ENCODE measurements at places on chromosomes 1 and 21. TPM values are rescaled to one million over a fixed set of nuclear protein-coding genes. Genes with fewer than 3 reads are reported as not detected.

CTXND2 gene
- not detected for total RNA-seq

DNA sequence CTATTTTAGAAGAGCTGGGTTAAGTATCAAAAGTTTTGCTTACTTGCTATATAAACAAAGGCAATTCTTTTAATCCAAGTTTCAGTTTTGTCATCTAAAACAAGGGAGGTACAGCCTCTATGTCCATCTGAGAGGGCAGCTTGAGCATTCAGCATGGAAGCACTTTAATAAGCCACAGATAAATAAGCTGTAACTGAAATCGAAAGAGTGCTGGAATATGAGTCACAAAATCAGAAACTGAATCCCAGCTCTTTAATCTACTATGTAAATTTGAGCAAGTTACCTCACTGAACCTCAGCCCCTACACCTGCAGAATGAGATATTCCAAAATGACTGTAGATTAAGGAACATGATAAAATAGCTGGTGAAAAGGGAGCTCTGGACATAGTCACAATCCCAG, 80.0 kb upstream of the HP1BP3 start:
- H3K4me1 ChIP-seq, result peaks cover 41% of the 10 kb centered on the region
- no peak overlapping the region for H3K4me3 ChIP-seq
- peaks cover 16% of the 10 kb centered on the region for H3K36me3 ChIP-seq
- no peak for DNase-seq
- H3K27me3 ChIP-seq, result peaks cover 2% of the 10 kb centered on the region

AIRE gene
- total RNA-seq, result not detected

- peaks cover 57% of the 10 kb centered on the region for H3K4me1 ChIP-seq
- peaks cover 30% of the 10 kb centered on the region for H3K36me3 ChIP-seq
- peak overlapping the region; percentile 52 for H3K4me3 ChIP-seq
- peak; percentile 67 for DNase-seq
Measured at GRCh38 chr1:200784576-200784975, 45.9 kb downstream of the CAMSAP2 start.

- no peak overlapping the region for H3K27ac ChIP-seq
- no peaks in the 10 kb centered on the region for H3K36me3 ChIP-seq
- no peak overlapping the region for H3K4me3 ChIP-seq
Measured at GRCh38 chr1:89606227-89606980, 26.5 kb upstream of the LRRC8C start.

TRIM17 gene
- not detected for total RNA-seq

DNA sequence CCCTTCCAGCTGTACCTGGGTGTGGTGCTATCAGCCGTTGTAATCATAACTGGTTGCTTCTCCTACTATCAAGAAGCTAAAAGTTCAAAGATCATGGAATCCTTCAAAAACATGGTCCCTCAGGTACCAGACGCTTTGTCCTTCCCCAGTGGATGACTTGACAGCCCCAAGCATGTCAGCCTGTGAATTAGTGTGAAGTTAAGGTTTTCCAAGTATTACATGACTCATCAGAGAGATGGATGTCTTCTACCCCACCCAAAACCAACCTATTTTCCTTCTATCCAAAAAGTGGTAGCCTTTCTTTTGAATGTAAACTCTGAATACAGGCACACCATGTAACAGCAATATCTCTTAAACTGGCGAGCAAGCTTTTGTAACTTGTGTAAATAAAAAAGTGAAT, 15.1 kb downstream of the ATP1A1 start:
- no peak overlapping the region for H3K4me3 ChIP-seq
- peaks cover 4% of the 10 kb centered on the region for H3K4me1 ChIP-seq
- DNase-seq, result no peak
- H3K36me3 ChIP-seq, result peaks cover 35% of the 10 kb centered on the region

DNA sequence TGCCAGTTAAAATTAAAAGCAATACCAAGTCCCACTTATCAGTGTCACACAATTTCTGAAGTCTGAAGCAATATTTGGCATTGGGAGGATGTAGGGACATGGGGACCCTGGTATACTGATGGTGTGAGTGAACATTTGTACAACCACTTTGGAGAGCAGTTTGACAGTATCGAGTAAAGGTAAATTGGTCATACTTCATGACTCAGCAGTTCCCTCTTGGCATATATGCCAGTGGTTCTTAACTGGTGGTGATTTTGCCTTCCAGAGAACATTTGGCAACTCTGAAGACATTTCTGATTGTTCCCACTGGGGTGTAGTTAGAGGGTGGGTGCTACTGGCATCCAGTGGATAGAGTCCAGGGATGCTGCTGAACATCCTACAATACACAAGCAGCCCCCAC, 19.7 kb downstream of the FMOD start:
- peaks cover 7% of the 10 kb centered on the region for H3K4me1 ChIP-seq
- H3K4me3 ChIP-seq, result no peak overlapping the region
- no peaks in the 10 kb centered on the region for H3K36me3 ChIP-seq
- no peak overlapping the region for H3K27ac ChIP-seq

SPRR1A gene
- not detected for total RNA-seq

DNA sequence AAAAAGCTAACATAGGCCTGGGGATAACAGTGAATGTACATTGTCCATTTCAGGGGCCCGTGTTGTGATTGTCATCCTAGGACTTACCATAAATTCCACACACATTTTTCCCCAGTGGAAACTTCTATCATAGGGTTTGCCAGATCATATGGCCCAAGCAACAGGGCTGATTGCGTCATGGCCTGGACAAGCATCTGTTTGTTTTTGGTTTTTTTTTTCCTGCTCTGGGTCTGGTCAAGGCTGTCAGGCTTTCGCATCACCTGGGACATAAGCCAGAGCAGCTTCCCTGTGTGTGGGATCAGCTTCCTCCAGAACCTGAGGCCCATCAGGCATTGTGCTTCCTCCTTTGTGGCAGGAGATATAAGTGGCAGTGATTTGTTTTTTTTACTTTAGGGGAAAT, 598.5 kb upstream of the USP24 start:
- no peak overlapping the region for H3K4me3 ChIP-seq
- H3K4me1 ChIP-seq, result peaks cover 10% of the 10 kb centered on the region
- no peak overlapping the region for H3K27ac ChIP-seq

CSF3R gene
- not detected for total RNA-seq

- DNase-seq, result no peak
- peaks cover 34% of the 10 kb centered on the region for H3K27me3 ChIP-seq
- H3K4me3 ChIP-seq, result no peak overlapping the region
- no peaks in the 10 kb centered on the region for H3K36me3 ChIP-seq
Measured at GRCh38 chr1:7609311-7609994, 161.6 kb upstream of the VAMP3 start.

- peaks cover 58% of the 10 kb centered on the region for H3K4me1 ChIP-seq
- no peak for DNase-seq
- H3K36me3 ChIP-seq, result peaks cover 10% of the 10 kb centered on the region
- H3K4me3 ChIP-seq, result no peak overlapping the region
Measured at GRCh38 chr1:165840423-165840822, 13.0 kb downstream of the UCK2 start.

DNA sequence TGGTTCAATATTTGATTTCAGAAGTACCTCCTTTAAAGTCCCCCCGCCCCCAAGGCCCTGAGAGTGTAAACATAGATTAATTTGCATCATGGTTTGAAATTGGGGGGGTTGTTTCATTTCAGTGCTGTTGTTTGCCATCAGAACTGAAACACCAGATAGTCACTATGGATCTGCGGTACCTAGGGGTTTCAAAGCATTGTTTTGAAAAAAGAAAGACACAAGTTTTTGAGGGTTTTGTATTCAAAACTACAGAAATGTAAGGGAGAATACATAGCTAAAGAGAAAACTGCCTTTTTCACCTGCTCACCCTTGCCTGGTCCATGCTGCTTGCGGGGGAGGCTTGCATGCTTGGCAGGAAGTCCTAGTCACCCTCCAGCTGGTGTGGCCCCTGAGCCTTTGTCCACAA, 59.3 kb downstream of the ACP6 start:
- no peak overlapping the region for H3K27ac ChIP-seq
- no peak for DNase-seq
- H3K4me3 ChIP-seq, result no peak overlapping the region
- peaks cover 18% of the 10 kb centered on the region for H3K36me3 ChIP-seq
- no peaks in the 10 kb centered on the region for H3K27me3 ChIP-seq

- H3K27me3 ChIP-seq, result peaks cover 3% of the 10 kb centered on the region
- H3K27ac ChIP-seq, result peak overlapping the region; percentile 94
- DNase-seq, result peak; percentile 83
- peak overlapping the region; percentile 74 for H3K4me3 ChIP-seq
- peaks cover 48% of the 10 kb centered on the region for H3K4me1 ChIP-seq
- peaks cover 17% of the 10 kb centered on the region for H3K36me3 ChIP-seq
Measured at GRCh38 chr1:24393892-24394291, 19.7 kb downstream of the STPG1 start.

- H3K27ac ChIP-seq, result peak overlapping the region; percentile 59
- H3K27me3 ChIP-seq, result peaks cover 3% of the 10 kb centered on the region
- H3K4me1 ChIP-seq, result peaks cover 35% of the 10 kb centered on the region
- peak; percentile 70 for DNase-seq
Measured at GRCh38 chr1:237873487-237874211, 17.1 kb downstream of the ZP4 start.

NOTCH2 gene
- 121 TPM for total RNA-seq

GRCh38 chr1:65141394-65141793, 6.6 kb upstream of the AK4 start:
- H3K27me3 ChIP-seq, result peaks cover 7% of the 10 kb centered on the region
- DNase-seq, result peak; percentile 36
- H3K4me3 ChIP-seq, result no peak overlapping the region
- no peak overlapping the region for H3K27ac ChIP-seq
- H3K4me1 ChIP-seq, result peaks cover 6% of the 10 kb centered on the region

KRTAP12-3 gene
- total RNA-seq, result not detected

GRCh38 chr1:231799363-231799986, 172.9 kb downstream of the DISC1 start:
- peak overlapping the region; percentile 70 for H3K27ac ChIP-seq
- peaks cover 23% of the 10 kb centered on the region for H3K4me1 ChIP-seq
- peak overlapping the region; percentile 71 for H3K4me3 ChIP-seq
- no peak for DNase-seq

GRCh38 chr1:154840269-154841176, 29.6 kb downstream of the KCNN3 start:
- DNase-seq, result no peak
- no peaks in the 10 kb centered on the region for H3K36me3 ChIP-seq
- no peak overlapping the region for H3K27ac ChIP-seq
- H3K27me3 ChIP-seq, result peaks cover 59% of the 10 kb centered on the region
- H3K4me3 ChIP-seq, result no peak overlapping the region
- peaks cover 12% of the 10 kb centered on the region for H3K4me1 ChIP-seq

RUNX3 gene
- total RNA-seq, result not detected

GRCh38 chr1:239802275-239802674, 289.4 kb upstream of the FMN2 start:
- H3K27ac ChIP-seq, result no peak overlapping the region
- H3K4me3 ChIP-seq, result no peak overlapping the region
- peaks cover 4% of the 10 kb centered on the region for H3K27me3 ChIP-seq
- peaks cover 5% of the 10 kb centered on the region for H3K36me3 ChIP-seq
- peaks cover 19% of the 10 kb centered on the region for H3K4me1 ChIP-seq

DNA sequence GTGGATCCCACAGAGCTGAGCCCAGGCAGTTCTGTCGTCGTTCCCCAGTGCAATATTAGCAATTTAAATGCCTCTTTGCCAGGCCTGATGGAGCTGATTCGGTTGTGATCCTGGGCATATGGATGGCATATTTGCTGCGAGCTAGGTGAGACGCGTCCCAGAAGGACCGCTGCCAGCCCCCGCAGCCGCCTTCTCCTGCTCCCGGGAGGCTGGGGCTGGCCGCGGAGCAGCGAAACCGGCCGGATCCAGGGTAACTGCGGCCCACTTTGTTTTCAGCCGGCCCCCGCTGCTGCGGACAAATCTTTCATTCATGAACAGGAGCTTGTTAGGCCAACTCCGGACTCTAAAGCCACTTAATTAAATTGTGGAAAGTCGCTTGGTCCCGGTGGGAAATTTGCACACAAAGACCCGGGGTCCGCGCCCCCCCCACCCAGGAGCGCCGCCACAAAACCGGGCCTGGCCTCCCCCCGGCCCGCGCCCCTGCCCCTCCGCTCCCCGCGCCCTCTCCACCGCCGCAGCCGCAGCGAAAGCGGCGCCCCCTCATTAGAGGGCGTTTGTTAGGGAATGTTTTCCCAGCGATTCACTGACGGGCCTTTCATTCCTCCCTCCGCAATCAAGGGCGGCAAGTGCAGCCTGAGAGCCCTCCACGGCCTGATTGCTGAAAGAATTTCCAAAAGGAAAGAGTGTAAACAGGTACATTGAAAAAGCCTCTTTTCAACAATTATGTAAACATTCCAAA, 383.3 kb downstream of the RRAGC start:
- no peaks in the 10 kb centered on the region for H3K4me1 ChIP-seq
- H3K27ac ChIP-seq, result no peak overlapping the region
- no peaks in the 10 kb centered on the region for H3K36me3 ChIP-seq
- H3K4me3 ChIP-seq, result no peak overlapping the region
- H3K27me3 ChIP-seq, result peaks cover 3% of the 10 kb centered on the region
- DNase-seq, result no peak

AMY1A gene
- not detected for total RNA-seq

PLD5 gene
- not detected for total RNA-seq

DNA sequence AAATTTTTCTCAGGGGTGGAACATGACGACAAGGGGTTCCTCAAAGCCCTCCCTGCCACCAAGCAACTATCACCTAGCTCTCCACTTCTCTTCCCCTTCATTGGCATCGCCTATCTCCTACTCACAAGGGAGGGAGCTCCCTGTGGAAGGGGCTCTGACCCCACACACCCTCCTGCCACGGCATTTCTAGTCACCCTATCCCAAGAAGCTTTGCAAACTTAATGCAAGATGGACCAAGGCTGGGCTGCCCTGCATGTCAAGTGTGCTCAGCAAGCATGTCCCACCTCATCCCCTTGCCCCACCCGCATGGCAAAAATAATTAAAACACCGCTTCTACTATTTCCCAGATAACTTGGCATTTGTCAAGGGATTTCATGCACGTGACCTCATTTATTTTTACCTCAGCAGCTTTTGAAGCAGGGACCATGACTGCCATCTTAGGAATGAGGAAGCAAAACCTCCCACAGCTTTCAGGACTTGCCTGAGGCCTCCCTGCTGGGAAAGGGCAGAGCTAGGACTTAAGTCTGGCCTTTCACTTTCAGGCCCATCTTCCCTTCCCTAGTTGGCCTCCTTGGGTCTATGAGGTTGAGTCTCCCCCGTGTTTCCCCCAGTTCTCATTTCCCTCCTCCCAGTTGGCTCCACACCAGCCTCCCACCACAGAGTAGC, 161.3 kb downstream of the TSEN15 start:
- no peaks in the 10 kb centered on the region for H3K27me3 ChIP-seq
- peak overlapping the region; percentile 1 for H3K4me3 ChIP-seq
- no peaks in the 10 kb centered on the region for H3K36me3 ChIP-seq
- peaks cover 24% of the 10 kb centered on the region for H3K4me1 ChIP-seq
- DNase-seq, result peak; percentile 76
- peak overlapping the region; percentile 95 for H3K27ac ChIP-seq

DNA sequence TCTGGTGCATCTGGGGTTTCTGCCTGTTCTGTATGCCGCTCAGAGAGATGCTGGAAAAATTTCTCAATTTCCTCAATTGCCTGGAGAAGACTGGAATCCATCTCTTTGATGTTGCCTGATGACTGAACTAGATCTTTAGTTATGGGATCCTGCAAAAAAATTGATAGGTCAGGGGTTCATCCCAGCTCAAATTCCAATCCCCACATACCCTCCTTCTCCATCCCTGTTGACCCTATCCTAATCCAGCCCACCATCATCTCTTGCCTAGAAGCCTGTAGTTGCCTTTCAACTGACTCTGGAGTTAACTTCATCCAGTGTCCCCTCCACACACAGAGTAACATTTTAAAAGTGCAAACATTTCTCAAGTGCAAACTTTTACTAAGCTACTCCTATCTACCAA, at the start of gene KLF18:
TSS of gene KLF18 (minus strand) at position 101 of the 400 bp plus-strand sequence. CDS start at position 101, 0 bp downstream.
- DNase-seq, result no peak
- peaks cover 16% of the 10 kb centered on the region for H3K36me3 ChIP-seq
- no peaks in the 10 kb centered on the region for H3K4me1 ChIP-seq
- no peak within 1 kb of the TSS for H3K4me3 ChIP-seq
- H3K27me3 ChIP-seq, result peaks cover 11% of the 10 kb centered on the region
- no peak within 1 kb of the TSS for H3K27ac ChIP-seq

- peak overlapping the region; percentile 74 for H3K4me3 ChIP-seq
- no peaks in the 10 kb centered on the region for H3K36me3 ChIP-seq
- no peak overlapping the region for H3K27ac ChIP-seq
- H3K27me3 ChIP-seq, result peaks cover 38% of the 10 kb centered on the region
- H3K4me1 ChIP-seq, result peaks cover 8% of the 10 kb centered on the region
Measured at GRCh38 chr21:38567335-38567969, 69.2 kb upstream of the ERG start.

Measured in HFFc6 (cell line).